ENCODE measurements at places on chromosomes 5 and 9.

- DNase-seq, result no peak
These were observed 1365.5 kb upstream of the CDH9 start for GRCh38 chr5:28403846-28404245.

- DNase-seq, result no peak
These were observed 65.5 kb downstream of the UNC13B start for GRCh38 chr9:35227284-35227683.

GRCh38 chr5:150488519-150489359, 19.2 kb upstream of the NDST1 start:
- DNase-seq, result no peak

DNA sequence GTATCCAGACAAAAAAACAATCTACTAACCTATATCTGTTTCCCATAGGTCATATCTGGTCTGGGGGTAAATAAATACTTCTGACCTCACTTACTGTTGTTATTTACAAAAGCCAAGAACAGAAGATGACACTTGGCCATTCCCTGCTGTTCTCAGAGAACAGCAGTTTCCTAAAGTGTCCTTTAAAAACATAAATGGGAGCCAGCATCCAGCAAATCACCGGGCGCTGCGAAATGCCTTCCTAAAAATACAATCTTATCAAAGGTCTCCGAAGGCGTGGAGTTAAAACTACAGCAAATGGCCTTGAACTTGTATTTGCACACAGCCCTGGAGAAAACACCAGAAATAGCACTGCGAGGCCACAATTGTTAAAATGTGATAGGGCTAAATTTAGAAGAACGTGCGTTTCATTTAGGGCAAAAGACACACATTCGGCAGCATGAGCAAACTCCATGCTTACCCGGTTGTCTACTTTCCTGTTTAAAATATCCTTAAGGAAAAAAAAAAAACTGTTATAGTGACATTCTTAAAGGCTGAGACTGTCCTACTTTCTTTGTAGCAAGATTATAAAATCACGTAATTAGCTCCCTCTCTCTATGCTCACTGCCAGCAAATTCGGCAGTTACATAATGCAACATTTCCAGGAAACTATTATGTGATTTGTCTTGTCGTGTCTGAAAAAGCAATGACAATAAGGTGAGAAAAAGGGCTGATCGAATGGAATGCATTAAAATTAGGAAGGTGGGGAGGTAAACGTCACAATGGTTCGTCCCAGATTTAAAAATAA, 1.5 kb downstream of the NFIL3 start:
- no peak for DNase-seq

GRCh38 chr9:31071606-31072286, 1312.7 kb upstream of the ACO1 start:
- no peak for DNase-seq

DNA sequence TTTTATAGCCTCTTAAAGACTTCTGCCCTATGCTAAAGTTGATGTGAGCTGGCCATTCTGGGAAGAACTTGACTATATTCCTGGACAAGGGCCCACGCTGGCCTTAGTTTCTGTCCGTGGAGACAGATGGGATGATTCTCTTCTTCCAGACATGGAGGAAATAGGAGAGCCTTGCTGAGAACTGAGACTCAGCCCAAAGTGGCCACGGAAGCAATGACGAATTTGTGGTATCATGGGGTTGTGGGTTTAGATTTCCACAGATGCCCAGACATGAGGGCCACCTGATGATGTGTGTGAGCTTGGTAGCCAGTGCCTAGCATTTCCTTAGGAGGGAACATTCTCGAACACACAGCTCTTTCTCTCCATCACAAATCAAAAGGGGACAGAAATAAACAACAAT, 309.1 kb downstream of the NSG2 start:
- DNase-seq, result no peak

Measured in SW 1271 (cell line).